ENCODE measurements at places on chromosomes 12 and 14. TPM values are rescaled to one million over a fixed set of nuclear protein-coding genes. Genes with fewer than 3 reads are reported as not detected.

DNA sequence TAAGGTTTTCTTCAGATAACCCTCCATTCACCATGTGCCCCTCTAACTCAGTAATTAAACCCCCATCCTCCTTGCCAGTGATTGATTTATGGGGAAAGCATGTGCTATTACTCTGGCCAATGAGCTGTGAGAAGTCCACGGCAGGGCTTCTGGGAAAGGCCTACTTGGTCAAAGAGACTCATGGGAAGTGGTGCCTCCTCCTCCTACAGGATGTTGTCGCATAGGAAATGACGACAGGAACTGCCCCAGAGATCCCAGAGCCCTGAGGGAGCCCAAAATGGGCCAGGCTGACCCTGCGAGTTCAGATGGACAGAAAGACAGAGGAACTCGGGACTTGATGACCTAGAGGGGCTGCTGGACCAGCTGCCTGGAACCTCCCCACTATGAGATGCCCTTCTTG is 938.1 kb upstream of the TMEM132C start:
- H3K36me3 ChIP-seq, result no peaks in the 10 kb centered on the region
- DNase-seq, result no peak
- H3K27ac ChIP-seq, result no peak overlapping the region
- no peak overlapping the region for H3K4me3 ChIP-seq

DNA sequence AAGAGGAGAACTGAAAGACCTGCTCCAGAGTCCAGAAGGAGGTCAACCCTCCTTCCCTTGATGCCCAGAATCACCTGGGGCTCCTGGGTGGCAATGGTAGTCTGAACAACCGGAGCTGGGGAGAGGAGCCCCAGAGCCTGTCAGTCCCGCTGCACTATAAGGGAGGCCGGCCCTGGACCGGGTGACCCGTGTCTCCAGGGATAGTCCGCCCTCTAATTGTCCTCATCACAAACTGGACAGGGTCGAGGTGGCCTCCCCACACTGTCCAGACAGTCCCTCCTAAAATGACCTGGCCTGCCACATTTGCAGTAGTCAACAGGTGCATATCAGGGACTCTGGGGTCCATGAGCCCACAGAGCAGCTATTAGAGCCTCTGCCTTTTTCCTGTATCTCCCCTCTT is 43.2 kb downstream of the HSD17B6 start:
- H3K27ac ChIP-seq, result no peak overlapping the region
- H3K27me3 ChIP-seq, result no peaks in the 10 kb centered on the region
- H3K36me3 ChIP-seq, result no peaks in the 10 kb centered on the region
- DNase-seq, result no peak
- no peak overlapping the region for H3K4me3 ChIP-seq

DNA sequence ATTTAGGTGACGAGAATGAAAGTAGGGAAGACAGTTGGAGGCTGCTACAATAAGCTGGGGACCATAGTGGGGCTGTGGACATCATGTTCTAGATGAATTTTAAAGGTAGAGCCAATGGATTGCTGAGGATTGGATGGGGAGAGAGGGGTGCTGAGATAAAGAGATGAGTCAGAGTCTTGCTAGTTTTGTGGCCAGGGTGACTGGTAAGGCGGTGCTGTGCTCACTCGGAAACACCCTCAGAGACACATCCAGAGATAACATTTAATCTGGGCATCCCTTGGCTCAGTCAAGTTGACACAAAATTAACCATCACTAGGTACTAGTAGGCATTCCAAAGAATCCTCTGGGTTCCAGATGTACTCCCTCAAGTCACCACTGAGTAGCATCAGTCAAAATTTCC is 170.7 kb downstream of the ADCK1 start:
- no peak overlapping the region for H3K27ac ChIP-seq
- H3K4me3 ChIP-seq, result no peak overlapping the region
- peaks cover 2% of the 10 kb centered on the region for H3K4me1 ChIP-seq

- H3K36me3 ChIP-seq, result peaks cover 10% of the 10 kb centered on the region
- peaks cover 62% of the 10 kb centered on the region for H3K4me1 ChIP-seq
- H3K27me3 ChIP-seq, result no peaks in the 10 kb centered on the region
- H3K4me3 ChIP-seq, result peak overlapping the region; percentile 64
Measured at GRCh38 chr14:22007363-22007762, 333.7 kb upstream of the OR4E1 start.

DNA sequence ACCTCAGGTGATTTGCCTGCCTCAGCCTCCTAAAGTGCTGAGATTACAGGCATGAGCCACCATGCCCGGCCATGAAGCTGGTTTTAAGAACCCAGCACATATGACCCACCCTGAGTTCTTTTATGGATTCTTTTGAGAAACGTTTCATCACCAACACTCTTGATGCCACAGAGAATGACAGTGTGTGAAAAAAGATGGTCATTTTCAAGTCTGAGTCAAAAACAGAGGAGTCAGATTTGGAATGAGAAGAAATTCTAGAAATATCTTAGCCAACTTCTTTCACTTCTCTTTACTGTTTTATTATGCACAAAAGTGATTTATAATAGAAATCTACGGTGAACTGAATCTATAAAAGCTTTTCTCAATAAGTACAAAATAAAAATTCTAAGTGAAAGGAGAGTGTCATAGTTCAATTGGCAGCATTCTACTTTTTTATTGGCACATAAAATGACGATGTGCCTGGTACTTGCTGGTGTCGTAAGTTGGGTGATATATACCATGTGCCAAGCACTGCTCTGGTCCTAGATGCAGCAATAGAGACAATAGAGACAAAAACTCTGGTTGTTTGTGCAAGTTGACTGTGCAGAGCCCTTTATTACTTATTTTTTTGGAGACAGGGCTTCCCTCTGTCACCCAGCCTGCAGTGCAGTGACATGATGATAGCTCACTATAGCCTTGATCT is 33.9 kb downstream of the CCDC177 start:
- no peak for DNase-seq
- H3K27ac ChIP-seq, result no peak overlapping the region
- H3K4me1 ChIP-seq, result peaks cover 19% of the 10 kb centered on the region
- peaks cover 35% of the 10 kb centered on the region for H3K27me3 ChIP-seq
- H3K4me3 ChIP-seq, result no peak overlapping the region

DNA sequence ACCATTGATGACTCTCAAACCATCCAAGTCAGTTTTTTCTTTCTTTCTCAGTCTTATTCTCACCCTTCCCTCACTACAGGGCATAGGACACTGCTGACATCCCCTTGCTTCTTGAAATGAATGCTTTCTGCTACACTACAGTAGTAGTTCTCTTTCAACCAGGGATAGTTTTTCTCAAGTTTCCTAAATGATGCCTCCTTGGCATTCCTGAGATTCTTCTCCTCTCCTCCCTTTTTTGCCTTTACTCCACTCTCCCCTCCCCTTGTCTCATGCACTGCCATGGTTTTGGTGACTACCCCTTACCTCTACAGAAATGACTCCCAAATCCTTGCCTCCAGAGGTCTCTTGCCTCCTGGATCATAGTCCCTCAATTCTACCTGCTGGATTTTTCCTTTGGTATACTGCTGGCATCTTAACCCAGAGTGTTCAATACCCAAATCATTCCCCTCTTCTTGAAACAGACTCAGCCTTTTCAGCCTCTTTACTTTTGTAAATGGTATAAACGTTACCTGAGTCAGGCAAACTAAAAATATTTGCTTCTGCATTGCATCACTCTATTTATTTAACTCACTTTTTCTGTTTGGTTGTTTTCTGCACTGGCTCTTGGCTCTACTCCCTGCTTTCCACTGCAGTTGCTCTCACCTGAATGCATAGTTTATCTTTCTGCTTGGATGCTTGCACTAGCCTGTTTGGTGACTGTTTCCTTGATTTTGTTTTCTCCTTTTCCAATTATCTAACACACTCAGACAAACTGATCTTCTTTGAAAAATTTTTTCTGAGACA is 211.6 kb upstream of the IGF1 start:
- H3K4me1 ChIP-seq, result no peaks in the 10 kb centered on the region
- H3K27ac ChIP-seq, result no peak overlapping the region
- no peak overlapping the region for H3K4me3 ChIP-seq
- no peak for DNase-seq
- no peaks in the 10 kb centered on the region for H3K27me3 ChIP-seq

- H3K4me1 ChIP-seq, result peaks cover 2% of the 10 kb centered on the region
- no peak overlapping the region for H3K27ac ChIP-seq
- DNase-seq, result no peak
Measured at GRCh38 chr14:74670726-74671411, 42.0 kb downstream of the AREL1 start.

GRCh38 chr14:65492266-65492665 is 79.7 kb downstream of the FUT8 start:
- H3K4me1 ChIP-seq, result peaks cover 28% of the 10 kb centered on the region
- no peak for DNase-seq
- no peaks in the 10 kb centered on the region for H3K27me3 ChIP-seq
- no peak overlapping the region for H3K27ac ChIP-seq
- H3K36me3 ChIP-seq, result peaks cover 55% of the 10 kb centered on the region

DNA sequence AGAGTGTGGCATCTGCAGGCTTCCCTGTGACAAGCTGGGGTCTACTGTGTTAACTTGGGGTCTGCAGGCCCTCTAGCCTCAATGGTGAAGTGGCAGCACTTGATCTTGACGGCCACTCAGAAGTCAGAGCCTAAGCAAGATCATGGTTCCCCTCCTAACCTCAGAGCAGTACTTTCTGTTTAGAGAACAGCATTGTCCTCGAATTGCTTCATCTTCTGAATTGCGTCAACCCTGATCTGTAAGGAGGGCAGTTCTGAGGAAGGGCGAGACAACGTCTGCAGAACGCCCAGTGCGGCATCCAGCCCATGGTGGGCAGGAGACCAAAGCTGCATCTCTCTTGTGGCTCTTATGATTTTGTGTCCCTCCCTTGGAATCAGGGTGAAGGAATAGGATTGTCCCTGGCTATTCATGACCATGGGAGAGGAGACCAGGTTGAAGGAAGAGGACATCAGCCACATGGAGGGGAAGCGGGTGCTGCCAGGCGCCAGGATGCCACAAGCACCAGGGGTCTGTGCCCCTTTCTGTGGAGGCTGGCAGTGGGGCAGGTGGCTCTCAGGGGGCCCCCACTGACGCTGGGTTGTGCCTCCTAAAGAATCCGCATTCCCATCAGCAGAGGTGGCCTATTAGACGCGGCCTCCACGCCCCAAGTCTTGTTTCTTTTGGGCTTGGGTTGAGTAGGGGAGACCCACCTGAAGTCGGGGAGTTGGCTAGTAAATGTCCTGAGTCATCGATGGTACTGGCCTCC is 2.2 kb downstream of the SERPINA9 start:
- H3K4me1 ChIP-seq, result no peaks in the 10 kb centered on the region
- H3K27me3 ChIP-seq, result no peaks in the 10 kb centered on the region
- no peak for DNase-seq
- H3K4me3 ChIP-seq, result no peak overlapping the region

DNA sequence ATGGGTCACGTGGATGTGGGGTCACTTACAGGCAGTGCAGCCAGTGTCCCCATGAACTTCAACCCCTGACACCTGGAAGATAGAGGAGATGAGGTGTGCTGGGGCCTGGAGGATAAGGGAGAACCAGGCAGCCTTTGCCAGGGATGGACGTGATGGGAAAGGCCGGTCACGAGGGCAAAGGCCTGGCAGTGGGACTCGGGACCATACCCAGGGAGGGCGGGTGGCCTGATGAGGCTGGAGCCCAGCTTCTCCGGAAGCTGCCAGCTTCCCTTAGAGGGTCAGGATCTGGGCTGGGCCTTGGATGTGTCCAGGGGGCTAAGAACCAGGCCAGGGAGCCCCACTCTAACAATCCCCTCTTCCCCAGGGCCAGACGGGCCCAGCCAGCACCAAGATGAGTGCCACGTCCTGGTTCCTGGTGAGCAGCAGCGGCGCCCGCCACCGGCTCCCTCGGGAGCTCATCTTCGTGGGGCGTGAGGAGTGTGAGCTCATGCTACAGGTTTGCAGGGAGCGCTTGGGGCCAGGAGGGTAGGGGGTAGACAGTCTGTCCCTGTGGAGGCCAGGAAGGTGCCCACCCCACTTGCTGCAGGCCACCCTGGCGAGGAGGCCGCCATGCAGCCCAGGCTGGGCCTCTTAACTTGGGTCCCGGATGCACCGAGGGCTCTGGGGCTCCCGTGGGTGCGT is 3.1 kb downstream of the CEP170B start:
- H3K27me3 ChIP-seq, result peaks cover 23% of the 10 kb centered on the region
- H3K4me3 ChIP-seq, result no peak overlapping the region
- H3K36me3 ChIP-seq, result no peaks in the 10 kb centered on the region
- DNase-seq, result no peak

- peak overlapping the region; percentile 61 for H3K4me3 ChIP-seq
- peak overlapping the region; percentile 90 for H3K27ac ChIP-seq
- peak; percentile 39 for DNase-seq
- H3K4me1 ChIP-seq, result peaks cover 32% of the 10 kb centered on the region
Measured at GRCh38 chr12:44968965-44969364, 81.9 kb downstream of the DBX2 start.

GRCh38 chr14:69593018-69593677 is 18.2 kb upstream of the SUSD6 start:
- no peaks in the 10 kb centered on the region for H3K36me3 ChIP-seq
- DNase-seq, result no peak
- no peak overlapping the region for H3K27ac ChIP-seq
- no peak overlapping the region for H3K4me3 ChIP-seq
- H3K4me1 ChIP-seq, result no peaks in the 10 kb centered on the region
- peaks cover 6% of the 10 kb centered on the region for H3K27me3 ChIP-seq

DNA sequence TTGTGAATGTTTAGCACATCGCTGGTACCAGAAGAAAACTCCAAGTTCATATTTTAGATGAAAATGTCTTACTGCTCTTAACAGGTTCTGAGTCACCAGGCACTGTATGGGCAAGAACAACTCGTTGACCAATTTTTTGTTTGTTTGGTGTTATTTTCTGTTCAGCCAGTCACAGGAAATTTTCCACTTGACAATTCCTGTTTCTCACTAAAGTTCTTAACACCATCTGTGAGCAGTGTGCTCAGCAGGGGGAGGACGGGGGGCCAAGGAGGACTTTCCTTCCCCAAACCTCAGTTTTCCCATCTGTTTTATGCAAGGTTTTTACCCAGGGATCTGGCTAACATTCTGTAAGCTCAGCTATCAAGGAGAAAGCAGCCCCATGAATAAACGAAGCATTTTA is 3.0 kb downstream of the NUAK1 start:
- no peaks in the 10 kb centered on the region for H3K4me1 ChIP-seq
- H3K4me3 ChIP-seq, result no peak overlapping the region
- DNase-seq, result no peak
- H3K27ac ChIP-seq, result no peak overlapping the region
- no peaks in the 10 kb centered on the region for H3K36me3 ChIP-seq
- H3K27me3 ChIP-seq, result peaks cover 54% of the 10 kb centered on the region

- no peak for DNase-seq
- peaks cover 2% of the 10 kb centered on the region for H3K36me3 ChIP-seq
- no peaks in the 10 kb centered on the region for H3K4me1 ChIP-seq
- no peak overlapping the region for H3K4me3 ChIP-seq
- H3K27ac ChIP-seq, result no peak overlapping the region
Measured at GRCh38 chr12:45298721-45299692, 83.1 kb downstream of the ANO6 start.

GRCh38 chr14:34453226-34453625 is 8.8 kb downstream of the SPTSSA start:
- DNase-seq, result no peak
- peaks cover 21% of the 10 kb centered on the region for H3K36me3 ChIP-seq
- no peaks in the 10 kb centered on the region for H3K27me3 ChIP-seq
- H3K4me3 ChIP-seq, result no peak overlapping the region

GRCh38 chr14:89325299-89325883 is 91.6 kb downstream of the FOXN3 start:
- H3K4me1 ChIP-seq, result peaks cover 27% of the 10 kb centered on the region
- H3K36me3 ChIP-seq, result peaks cover 33% of the 10 kb centered on the region
- H3K27ac ChIP-seq, result peak overlapping the region; percentile 8
- DNase-seq, result no peak

The HOTAIR gene
- total RNA-seq, result not detected

The ZBTB39 gene
- total RNA-seq, result 8.2 TPM

The TAS2R14 gene
- 2.4 TPM for total RNA-seq

The FGF23 gene
- not detected for total RNA-seq

The CCDC177 gene
- not detected for total RNA-seq

The OAS1 gene
- total RNA-seq, result 143 TPM

The GOLT1B gene
- 37.5 TPM for total RNA-seq

The LRTM2 gene
- not detected for total RNA-seq

The ASCL1 gene
- not detected for total RNA-seq

The MNAT1 gene
- total RNA-seq, result 36.0 TPM
